ENCODE measurements at places on chromosomes 7 and 10.

DNA sequence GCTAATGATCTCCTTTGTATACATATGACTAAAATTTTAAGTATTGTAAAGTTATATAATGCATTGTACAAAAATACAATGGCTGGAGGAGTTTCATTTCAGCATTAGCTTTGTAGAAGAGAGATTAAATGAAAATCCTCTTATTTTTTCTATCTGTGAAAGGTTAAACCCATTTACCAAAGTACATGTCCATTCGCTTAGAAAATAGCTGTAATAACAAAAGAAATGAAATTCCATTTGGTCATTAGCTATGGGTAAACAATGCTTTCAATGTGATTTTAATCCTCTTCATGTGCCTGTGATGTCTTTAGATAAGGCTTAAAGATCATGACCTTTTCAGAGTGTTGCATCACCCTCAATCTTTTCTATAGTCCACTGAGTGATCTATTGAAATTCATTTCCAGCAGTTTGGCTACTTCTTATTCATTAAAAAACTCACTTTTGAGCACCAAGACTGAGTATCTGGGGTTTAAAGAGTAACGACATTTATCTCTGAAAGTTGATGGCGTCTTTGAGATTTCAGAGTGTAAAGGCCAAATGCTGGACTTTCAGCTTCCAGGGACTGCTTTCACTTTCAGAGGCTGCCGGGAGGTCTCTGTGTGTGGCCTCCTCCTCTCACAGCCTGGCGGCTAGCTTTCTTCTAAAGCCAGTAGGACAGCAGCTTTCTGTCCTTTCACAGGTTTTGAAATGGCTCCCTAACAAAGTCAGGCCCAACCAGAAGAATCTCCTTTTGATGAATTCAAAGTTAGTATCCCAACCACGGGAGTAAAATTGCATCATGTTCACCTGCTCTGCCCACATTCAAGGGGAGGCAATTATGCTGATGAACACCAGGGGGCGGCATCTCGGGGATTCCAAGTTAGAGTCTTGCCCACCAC, 701.4 kb upstream of the COBL start:
- DNase-seq, result no peak

GRCh38 chr10:35182631-35183510, 56.2 kb downstream of the CREM start:
- DNase-seq, result no peak

GRCh38 chr10:7378602-7379403, 32.0 kb downstream of the SFMBT2 start:
- no peak for DNase-seq

DNA sequence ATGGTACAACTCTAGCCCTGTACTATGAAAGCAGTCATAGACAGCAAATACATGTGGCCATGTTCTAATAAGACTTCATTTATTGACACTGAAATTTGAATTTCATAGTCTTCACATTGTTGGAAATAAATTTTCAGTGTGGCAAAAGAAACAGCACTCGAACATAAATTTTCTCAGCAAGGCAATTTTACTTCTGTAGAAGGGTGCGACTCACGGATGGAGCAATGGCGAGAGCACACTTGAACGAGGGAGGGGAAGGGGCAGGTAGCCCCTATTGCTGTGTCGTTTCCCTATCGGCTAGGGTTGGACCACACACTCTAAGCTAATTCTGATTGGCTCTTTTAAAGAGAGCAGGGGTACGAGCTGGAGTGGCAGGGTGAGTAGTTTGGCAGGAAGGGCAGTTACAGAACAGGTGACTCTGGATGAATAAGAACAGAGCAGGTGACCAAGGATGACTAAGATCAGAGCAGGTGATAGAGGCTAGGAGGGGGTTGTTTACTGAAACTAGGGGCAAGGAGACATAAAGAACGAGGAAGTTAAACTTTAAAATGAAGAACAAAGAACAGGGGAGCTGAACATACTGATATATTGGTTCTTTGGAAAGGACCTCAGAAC, 52.0 kb downstream of the LRRC4 start:
- no peak for DNase-seq

Data from CD8-positive, alpha-beta T cell (primary cell).